ENCODE measurements at places on chromosomes 12 and 14.

- DNase-seq: no peak
Measured at GRCh38 chr12:15632708-15633107, 156.5 kb downstream of the EPS8 start.

- no peak for DNase-seq
Measured at GRCh38 chr14:99732436-99733210, 48.5 kb downstream of the CYP46A1 start.

DNA sequence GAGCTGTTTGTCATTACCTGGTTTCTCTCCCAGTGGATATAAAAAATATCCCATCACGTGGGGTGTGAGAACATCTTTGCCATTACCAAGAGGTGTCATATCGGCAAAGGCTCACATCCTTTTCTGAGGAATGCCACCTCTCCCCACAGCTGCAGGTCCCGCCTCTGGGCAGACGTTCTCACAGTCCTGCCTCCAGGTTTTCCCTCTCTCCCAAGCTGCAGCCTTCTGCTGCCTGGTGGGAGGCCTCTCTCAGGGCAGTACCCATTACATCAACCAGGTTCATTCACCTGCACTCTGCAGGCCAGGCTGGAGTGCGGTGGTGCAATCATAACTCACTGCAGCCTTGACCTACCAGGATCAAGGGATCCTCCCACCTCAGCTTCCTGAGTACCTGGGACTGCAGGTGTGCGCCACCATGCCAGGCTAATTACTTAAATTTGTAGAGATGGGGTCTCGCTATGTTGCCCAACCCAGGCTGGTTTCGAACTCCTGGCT is 15.0 kb upstream of the TMEM119 start:
- no peak for DNase-seq

- no peak for DNase-seq
Measured at GRCh38 chr14:56357428-56357827, 222.2 kb upstream of the TMEM260 start.

- no peak for DNase-seq
Measured at GRCh38 chr14:64235652-64236640, 58.2 kb downstream of the ESR2 start.

GRCh38 chr12:114752217-114752616 is 68.2 kb upstream of the TBX3 start:
- DNase-seq: no peak

DNA sequence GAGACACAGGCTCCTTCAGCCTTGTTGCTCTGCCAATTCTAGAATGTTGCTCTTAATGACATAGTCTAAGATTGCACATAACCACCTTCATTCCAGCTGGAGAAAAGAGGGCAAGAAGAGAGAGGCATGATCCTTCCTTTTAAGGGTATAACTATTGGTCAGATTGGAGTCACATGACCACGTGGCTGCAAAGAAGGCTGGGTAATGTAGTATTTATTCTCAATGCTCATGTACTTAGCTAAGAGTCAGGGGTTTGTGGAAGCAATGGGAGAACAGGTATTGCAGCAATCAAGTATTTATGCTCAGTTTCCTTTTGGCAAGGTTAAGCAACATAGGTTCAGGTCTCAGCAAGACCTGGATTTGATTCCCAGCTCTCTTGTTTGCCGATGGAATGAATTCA is 298.8 kb upstream of the TBX3 start:
- DNase-seq: no peak

GRCh38 chr12:12305568-12306300 is 38.9 kb upstream of the LRP6 start:
- no peak for DNase-seq

GRCh38 chr12:118425364-118425763 is 49.0 kb downstream of the SUDS3 start:
- no peak for DNase-seq

- DNase-seq: no peak
Measured at GRCh38 chr12:105292705-105293104, 37.8 kb upstream of the C12orf75 start.

DNA sequence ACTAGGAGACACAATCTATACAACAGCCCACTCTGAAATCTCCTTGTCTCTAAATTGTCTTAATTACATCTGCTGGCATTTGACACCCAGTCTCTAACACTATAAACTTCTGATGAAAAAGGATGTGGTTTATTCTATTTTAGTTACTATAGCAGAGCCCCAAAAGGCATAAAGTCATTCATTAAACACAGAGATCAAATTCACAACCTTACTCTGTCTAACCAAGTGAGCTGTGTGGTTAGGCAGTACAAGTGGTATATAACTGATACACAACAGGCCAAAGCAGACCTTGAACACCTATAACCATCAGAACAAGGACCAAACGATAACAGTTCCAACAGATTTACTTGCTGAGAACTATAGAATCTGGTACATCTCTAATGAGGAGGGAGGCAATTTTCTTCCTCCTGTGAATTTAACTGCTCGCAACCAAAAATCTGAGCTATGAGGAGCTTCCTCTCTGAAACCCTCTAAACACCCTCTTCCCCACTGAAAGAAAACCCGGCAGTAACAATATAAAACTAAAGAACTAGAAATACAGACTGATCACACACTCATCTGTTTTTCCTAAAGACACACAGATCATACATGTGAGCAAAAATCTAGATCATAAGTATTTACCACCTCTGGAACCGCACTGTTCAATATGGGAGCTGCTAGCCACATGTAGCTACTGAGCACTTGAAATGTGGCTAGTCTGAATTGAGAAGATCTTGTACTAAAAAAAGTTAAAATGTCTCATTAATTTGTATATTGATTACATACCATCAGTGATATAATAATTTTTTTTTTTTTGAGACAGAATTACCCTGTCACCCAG is 17.7 kb downstream of the SPPL3 start:
- no peak for DNase-seq

- DNase-seq: no peak
Measured at GRCh38 chr12:100793182-100793581, 1.4 kb upstream of the ANO4 start.

All from activated CD4-positive, alpha-beta T cell treated with anti-CD3 and anti-CD28 coated beads for 1 hour (primary cell).